ENCODE measurements at places on chromosomes 7 and 10.
A peak's percentile ranks its signal among the peaks of the same experiment; 100 is the strongest.

- DNase-seq, result no peak
These were observed 103.4 kb downstream of the GRID1 start for GRCh38 chr10:86263209-86263608.

GRCh38 chr7:158281441-158281840 lies 306.2 kb downstream of the PTPRN2 start:
- no peak for DNase-seq

- no peak for DNase-seq
These were observed 91.4 kb upstream of the PHYHIPL start for GRCh38 chr10:59085054-59085453.

DNA sequence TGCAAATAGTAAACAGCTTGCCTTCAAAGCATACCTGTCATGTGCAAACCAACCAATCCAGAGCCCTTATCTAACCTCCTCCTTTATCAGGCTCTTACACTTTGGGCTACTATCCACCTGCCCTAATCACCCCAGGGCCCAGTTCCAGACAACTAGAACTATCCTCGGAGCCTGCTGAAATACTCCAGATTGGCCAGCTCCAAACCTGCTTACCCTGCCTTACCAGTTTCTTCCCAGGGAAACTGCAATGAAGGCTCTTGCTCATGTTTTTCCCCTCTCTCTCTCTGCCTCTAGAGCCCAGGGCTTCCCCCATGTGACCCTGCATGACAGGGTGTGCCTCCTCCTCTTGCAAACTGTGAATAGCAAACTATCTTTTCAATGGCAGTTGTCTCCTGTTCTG lies 81.4 kb upstream of the CAPZA2 start:
- DNase-seq, result no peak

DNA sequence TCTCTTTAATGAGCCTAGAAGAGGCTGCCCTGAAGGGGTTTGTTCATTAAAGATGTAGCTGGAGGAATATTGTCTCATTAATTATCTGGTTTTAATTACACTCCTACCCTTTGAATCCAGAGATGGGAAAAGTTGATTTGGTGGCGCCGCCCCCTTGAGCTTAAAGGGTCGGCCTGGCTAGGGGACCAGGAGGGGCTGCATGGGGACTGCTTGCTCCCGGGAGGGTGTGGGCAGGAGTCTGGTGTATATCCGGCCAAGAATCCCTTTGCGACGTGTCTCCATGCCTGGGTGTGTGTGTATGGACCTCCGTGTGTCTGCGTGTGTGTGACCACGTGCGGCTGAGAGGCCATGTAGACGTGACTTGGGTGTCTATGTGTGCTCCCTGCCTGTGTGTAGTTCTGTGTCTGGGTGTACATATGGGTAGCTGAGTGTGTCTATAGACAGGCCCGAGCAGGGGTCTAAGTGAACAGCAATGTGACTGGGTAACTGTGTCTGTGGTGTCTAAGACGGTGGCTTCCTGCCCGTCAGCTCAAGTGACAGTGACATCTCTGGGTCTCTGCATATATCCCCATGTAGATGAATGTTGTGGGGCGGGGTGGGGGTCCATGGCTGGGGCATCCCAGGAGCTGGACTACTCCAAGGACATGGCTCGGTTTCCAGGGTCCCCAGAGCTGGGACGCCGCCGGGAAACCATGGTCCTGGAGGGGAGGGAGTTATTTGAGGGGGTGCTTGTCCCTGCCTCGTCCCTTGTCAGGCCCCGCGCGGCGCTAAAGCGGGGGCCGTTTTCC lies 10.7 kb downstream of the LBX1 start:
- no peak for DNase-seq

GRCh38 chr10:119652361-119652730 lies 1.2 kb downstream of the BAG3 start:
- peak; percentile 82 for DNase-seq

- no peak for DNase-seq
These were observed 105.6 kb upstream of the PLXDC2 start for GRCh38 chr10:19710600-19710999.

DNA sequence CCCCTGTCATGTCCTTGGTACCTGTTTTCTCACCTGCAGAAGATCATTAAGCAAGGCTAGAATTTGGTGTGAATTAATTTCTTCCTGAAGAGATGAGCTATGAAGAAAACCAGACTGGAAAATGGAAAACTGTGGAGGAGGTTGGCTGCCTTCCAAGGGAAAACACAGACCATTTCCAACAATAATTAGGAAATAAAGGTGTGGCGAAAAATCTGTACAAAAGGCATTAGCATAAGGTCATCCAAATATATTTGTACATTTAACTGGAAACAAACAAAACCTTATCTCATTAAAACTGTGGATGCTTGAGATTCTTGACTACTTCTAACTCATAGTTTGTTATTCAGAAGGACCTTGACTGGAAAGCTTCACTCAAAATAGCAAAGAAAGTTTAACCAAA lies 1.7 kb downstream of the STN1 start:
- peak; percentile 47 for DNase-seq

- peak; percentile 15 for DNase-seq
These were observed 572 bp downstream of the AGK start for GRCh38 chr7:141551782-141552181.

DNA sequence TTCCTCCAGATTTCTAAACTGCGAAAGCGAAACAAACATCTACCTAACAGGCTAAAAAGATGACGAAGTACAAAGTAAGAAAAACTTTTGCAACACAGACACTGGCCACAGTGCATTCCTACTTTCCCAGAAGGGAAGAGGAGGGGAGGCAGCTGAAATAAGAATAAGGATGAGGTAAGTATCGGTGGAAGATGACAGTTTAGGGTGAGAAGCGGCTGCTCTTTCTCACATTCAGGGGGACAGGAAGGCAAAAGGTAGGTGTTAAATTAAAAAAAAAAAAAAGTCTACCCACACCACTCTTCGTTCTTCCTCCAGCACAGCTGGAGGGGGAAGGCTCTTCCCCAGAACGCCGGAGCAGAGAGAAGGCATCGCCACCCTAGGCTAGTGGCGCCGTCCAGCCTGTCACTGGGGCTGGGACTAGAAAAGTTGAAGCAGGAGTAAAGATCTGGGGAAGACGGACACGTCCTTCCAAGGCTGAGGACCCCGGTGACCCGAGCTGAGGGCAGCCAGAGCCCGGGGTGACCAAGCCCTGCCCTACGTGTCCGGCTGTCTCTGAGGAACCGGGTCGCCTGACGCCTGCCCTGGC lies 846 bp downstream of the DNAJC1 start:
- peak; percentile 16 for DNase-seq

DNA sequence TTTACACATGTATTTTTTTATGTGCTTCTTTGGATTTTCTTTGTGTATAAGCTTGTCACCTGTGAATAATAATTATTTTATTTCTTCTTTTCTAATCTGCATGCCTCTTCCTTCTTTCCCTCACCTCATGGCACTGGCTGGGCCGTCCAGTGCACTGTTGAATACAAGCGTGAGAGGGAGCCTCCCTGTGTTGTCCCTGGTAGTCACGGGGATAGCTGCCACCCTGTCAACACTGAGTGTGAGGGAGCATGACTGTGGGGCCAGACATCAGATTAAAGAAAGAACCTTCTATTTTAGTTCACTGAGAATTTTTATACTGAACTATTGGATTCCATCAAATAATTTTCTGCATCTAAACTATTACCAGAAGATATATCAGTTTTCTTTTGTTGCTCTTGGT lies 187.9 kb downstream of the CDC14C start:
- DNase-seq, result no peak

DNA sequence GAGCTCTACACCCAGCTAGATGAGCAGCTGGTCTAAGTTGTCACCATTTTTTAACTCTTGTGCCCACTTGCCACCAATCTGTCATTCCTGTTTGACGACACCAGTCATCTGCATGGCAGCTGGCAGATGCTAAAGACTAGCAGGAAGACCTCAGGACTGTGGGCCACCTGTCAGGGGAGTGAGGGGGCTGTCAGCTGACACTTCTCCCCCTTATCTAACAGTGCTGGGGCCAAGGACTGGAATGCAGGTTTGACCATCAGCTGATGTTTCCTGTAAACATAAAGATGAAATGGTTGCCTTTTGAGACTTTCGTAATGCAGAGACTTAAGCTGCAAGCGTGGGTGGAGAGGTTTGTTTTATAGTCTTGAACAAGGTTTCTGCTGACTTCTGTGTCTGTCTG lies 93.5 kb downstream of the WNT2 start:
- no peak for DNase-seq

- no peak for DNase-seq
These were observed 15.6 kb downstream of the ATXN7L1 start for GRCh38 chr7:105860793-105861192.

All from cerebellar cortex (tissue), 1 donor.